Pons (tissue), 1 donor: ENCODE measurements at places on chromosomes 5 and 9.
A peak's percentile ranks its signal among the peaks of the same experiment; 100 is the strongest.

GRCh38 chr9:89543111-89543510 is 45.2 kb upstream of the SEMA4D start:
- peak; percentile 37 for DNase-seq

GRCh38 chr9:122005597-122005996 is 87.5 kb downstream of the TTLL11 start:
- no peak for DNase-seq

DNA sequence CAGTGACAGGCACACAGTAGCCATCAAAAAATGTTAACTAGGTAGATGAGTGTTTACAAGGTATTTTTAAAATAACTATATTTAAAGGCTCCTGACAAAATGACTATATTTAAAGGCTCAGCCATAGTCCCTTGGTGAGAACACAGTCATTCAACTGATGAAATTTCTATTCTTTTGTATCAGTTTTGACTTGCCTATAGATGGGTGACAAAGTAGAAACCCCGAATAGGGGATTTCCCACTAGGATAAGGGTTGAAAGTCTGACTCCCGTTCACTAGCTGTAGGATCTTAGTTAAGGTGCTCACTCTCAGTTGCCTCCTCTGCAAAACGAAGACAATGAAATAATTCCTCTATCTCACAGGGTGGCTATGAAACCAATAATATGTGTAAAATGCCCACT is 218.2 kb downstream of the TSSK1B start:
- DNase-seq = no peak

DNA sequence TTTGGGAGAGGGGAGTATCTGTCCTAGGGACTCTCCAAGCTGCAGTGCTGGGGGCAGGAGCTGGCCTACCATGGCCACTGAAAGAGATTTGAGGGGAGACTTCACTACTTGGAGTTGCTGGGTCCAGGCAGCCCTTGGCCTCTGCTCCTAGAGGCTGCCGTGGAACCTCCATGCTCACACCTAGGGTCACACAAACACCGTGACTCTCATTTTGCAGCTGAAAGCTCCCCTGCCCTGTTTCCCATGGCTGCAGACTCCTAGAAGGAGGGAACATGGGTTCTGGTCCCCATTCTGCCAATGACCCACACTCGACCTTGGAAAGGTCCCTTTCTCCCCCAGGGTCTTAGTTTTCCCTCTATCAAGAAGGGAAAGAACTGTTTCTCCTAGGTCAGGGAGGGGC is 147.1 kb upstream of the PPP1R26 start:
- no peak for DNase-seq

DNA sequence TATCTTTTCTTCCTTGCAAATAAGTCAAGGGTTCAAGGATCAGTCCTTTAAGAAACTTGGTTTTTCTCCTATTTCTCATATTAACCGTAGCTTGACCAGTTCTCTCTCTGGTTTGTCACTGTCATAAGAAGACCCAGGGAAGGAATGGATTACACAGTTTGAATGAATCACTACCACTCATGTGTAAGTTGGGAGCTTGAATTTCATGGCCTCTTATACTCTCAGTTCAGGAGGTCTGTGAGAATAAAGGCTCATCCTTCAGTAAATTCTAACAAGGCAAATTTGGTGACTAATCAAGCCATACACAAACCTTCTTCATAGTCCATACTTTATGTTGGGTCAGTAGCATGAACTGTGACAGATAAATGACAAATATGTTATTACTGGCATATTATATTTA is 323.1 kb upstream of the ACTBL2 start:
- no peak for DNase-seq
